ENCODE measurements at places on chromosomes 3 and 15.

GRCh38 chr3:147812186-147812911 lies 403.2 kb downstream of the ZIC1 start:
- no peak for DNase-seq

DNA sequence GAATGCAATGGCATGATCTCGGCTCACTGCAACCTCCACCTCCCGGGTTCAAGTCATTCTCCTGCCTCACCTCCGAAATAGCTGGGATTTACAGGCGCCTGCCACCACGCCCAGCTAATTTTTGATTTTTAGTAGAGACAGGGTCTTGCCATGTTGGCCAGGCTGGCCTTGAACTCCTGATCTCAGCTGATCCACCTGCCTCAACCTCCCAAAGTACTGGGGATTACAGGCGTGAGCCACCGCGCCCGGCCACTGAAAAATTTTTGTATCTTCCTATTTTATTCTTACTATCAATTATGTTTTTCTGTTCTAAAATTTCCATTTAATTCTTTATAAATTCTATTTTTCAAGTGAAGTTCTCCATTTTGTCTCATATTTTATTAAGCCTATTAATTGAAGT lies 730.4 kb downstream of the EDEM1 start:
- no peak for DNase-seq

GRCh38 chr3:101050866-101051265 lies 57.6 kb upstream of the ABI3BP start:
- DNase-seq, result no peak

DNA sequence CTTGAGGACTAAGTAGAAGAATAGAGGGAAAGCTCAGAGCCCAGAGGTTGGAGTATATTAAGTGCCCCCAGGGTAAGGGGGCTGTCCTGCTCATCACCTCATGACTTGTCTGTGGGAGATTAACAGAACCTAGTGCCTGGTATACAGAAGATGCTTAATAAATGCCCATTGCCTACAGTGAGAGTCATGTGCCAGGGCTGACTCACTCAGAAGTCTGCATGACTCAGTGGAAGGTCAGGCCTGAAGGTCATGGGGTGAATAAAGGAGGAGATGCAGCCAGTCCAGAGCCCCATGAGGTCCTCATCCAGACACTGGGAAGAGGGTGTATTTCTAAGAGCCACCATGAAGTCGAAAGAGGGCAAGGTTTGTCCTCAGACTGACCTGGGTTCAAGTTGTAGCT lies 62.5 kb upstream of the TLE3 start:
- DNase-seq, result no peak

- no peak for DNase-seq
Observed at GRCh38 chr15:89673165-89673512, 6.0 kb downstream of the PLIN1 start.

- no peak for DNase-seq
Observed at GRCh38 chr3:189307963-189308362, 136.2 kb downstream of the TPRG1 start.

DNA sequence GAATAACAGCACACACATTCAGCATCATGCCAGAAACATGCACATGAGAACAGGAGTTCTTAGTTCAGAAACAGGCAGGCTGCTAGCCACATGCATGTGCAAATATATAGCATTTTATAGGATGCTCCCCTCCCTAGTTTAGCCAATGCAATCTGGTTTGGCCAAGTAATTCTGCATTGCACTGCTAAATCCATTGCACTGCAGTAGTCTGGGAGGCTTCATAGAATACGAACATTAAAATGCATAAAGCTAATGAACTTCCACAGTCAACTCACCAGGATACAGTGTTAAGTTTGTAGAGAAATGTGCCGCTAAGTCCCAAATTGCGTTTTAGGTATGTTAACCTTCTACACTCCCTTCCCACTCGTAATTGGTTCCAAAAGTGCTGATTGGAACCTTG lies 41.8 kb downstream of the EHHADH start:
- no peak for DNase-seq
